ENCODE measurements at places on chromosomes 16 and 17. TPM values are rescaled to one million over a fixed set of nuclear protein-coding genes. Genes with fewer than 3 reads are reported as not detected.

The PLEKHG4 gene
- total RNA-seq = 1.5 TPM

DNA sequence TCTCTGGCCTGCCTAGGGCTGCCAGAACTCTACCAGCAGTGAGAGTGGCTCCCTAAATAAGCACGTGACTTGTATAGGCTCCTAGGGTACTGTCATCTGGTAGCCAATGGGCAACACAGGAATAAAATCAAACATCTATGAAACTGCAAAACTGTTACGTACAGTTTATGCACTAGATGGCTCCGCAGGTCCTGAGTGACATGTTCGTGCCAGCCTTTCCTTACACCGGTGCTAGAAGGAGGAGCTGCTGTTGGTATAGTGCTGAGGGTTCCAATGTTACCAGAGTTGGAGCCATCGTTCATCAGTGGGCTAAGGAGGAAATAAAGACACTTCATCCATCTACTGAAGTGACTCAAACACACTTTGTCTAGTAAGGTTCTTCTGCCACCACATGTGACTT, 63.2 kb upstream of the TRAP1 start:
- no peak for DNase-seq

DNA sequence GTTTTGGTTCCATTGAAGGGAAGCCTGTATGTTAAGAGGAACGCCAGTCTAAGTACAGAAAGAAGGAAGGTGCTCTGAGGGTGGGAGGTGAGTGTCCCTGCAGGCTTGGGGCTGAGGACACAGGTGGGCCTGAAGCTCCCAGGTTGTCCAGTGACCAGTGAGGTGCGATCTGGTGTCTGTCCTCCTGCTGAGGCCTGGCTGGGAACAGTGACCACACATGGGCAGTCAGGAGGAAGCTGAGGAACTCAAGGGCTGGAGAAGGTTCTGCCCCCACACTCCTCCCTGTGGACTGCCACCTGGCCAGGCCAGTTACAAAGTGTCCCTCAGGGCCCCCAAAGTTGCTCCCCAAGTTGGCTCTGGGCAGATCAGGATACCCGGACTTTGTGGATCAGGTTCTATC, 102.1 kb downstream of the N4BP1 start:
- DNase-seq = no peak

The CES3 gene
- total RNA-seq = 12.5 TPM

- DNase-seq = peak; percentile 97
Observed at GRCh38 chr16:85641776-85642176, 28.7 kb downstream of the GSE1 start.

DNA sequence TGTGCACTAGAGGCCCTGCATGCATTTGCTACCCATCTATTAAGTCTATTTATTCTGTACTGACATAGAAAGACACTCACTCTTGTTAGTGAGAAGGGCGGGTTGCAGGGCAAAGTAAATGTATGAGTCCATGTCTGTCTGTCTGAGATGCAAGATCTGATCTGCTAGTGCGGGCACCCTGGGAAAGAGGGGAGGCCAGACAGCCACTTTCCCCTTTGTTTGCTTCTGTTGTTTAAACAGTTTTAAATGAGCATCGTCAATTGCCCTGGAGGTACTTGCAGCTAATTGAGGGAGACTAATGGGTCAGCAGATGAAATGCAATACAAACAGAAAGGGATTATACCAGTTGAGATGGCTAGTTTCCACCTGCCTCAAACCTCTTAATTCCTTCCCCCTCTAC, 24.9 kb downstream of the SCNN1G start:
- DNase-seq = no peak

The HYDIN gene
- not detected for total RNA-seq

DNA sequence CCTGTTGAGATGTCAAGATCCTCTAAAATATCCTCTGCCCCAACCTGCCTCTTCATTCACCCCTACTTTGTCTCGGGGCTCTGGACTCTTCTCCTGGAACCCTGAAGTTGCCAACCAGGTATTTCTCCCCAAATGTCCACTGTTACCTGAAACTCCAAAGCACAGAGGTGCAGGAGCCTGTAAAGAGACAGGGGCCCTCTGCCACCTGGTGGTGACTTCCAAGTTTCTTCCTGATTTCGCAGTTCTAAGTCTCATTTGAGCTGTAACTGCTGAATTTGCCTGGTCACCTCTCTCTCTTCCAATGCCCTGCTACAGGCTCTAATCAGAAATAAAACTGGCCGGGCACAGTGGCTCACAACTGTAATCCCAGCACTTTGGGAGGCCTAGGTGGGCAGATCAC, 77.1 kb upstream of the RCVRN start:
- DNase-seq = no peak

The GAST gene
- total RNA-seq = not detected

GRCh38 chr17:2796164-2797125, at the start of gene RAP1GAP2:
Gene RAP1GAP2 (plus strand): TSS chr17:2796438. CDS start chr17:2796528, 90 bp downstream.
- peak; percentile 50 for DNase-seq

DNA sequence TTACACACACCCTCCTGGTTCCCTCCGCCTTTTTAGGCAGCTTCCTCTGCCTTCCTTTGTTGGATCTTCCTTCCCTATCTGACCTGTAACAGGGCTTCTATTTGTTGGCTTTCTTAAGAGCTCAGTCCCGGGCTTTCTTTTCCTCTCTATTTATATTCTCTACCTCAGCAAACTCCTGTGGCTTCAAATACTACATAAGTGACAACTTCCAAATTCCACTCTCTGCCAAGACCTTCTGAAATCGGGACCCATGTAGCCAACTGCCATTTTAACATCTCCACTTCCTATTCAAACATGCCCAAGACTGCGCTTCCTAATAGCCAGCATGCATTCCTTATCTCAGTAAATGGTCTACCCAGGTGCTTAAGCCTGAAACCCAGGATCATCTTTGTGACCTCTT, 128.1 kb downstream of the MRTFB start:
- DNase-seq = no peak

- no peak for DNase-seq
Observed at GRCh38 chr17:8393470-8394231, 4.0 kb downstream of the RNF222 start.

DNA sequence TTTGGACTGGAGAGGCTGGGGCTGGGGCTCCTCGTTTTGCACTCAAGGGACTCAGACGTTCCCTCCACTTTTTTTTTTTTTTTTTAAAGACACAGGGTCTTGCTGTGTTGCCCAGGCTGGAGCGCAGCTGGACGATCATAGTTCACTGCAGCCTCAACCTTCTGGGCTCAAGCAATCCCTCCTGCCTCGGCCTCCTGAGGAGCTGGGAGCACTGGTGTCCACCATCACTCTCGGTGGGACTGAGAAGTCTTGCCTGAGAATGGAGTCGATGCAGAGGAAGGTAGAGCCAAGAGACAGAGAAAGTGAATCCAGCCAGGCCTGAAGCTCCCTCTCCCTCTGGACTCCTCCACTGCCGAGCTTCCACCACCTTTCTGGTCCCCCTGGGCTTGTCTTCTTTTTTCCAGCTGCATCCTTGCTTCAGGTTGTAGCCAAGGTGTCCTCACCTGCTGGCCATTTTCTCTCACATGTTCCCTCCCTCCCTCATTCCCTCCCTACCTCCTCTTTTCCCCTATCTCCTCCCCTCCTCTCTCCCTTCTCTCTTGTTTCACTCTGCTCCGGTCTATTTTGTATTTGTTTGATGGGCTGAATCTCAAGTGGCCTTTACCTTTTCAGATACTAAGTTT, 233.8 kb downstream of the SNX29 start:
- DNase-seq = no peak

GRCh38 chr16:70470141-70470926, 15.9 kb downstream of the FCSK start:
- DNase-seq = no peak

DNA sequence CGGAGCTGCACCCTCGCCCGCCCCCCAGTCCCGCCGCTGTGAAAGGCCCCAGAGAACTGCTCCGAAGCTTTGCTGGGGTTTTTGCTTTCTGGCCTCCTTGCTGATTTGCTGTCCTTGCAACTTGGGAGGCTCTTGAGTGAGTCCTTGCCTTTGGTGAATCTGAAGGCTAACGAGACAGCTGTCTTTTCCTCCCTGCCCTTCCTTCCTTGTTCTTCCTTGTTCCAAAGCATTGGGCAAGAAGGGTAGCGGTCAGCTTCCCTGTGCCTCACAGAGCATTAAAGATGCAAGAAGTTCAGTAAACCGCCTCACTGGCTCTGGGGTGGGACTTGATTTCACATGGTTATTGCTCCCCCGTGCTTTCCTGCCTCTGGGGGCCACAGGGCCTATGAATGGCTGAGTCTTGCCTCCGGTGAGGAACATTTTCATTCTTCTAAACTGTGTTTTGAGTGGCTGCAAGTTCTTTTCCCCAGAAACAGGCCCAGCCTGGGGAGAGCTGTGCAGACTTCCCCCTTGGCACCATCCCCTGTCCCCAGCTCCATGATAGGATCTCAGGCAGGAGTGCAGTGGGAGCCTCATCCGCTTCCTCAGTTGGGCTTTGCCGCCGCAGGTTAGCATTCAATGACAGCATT, 1.4 kb downstream of the YPEL2 start:
- DNase-seq = peak; percentile 52
